ENCODE measurements at places on chromosomes 6 and 20.

- DNase-seq: no peak
These were observed 29.0 kb upstream of the OPN5 start for GRCh38 chr6:47752801-47753200.

- DNase-seq: no peak
These were observed 1.3 kb downstream of the ZNF76 start for GRCh38 chr6:35260591-35261570.

- DNase-seq: no peak
These were observed 7.0 kb downstream of the TMEM200A start for GRCh38 chr6:130372786-130373185.

DNA sequence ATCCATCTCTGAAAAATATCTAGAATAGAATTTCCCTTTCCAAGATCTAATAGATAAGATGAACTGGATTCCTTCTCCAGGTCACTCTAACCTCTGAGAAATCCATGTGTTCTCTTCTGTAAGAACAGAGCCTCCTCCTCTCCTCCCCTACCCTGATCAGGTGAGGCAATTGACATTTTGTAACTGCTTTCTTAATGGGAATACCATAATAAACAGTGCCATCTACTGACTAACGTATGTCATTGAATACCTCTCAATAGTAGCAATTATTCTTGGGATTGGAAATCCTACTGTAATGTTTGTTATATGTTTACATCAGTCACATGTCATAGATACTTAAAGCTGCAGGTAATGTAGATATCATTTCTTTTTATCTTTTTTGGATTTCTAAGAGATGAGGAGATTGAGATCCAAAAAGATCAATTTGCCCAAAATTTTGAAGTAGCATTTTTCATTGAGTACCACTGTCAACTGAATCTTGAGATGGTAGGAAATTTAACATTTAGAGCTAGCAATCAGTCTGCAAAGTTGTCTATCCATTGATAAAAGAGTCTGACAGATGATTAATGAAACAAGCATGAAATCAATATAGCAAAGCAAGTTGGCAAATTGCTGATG is 365.8 kb upstream of the HSF2 start:
- DNase-seq: no peak

GRCh38 chr6:158905277-158905676 is 86.1 kb upstream of the EZR start:
- DNase-seq: no peak

DNA sequence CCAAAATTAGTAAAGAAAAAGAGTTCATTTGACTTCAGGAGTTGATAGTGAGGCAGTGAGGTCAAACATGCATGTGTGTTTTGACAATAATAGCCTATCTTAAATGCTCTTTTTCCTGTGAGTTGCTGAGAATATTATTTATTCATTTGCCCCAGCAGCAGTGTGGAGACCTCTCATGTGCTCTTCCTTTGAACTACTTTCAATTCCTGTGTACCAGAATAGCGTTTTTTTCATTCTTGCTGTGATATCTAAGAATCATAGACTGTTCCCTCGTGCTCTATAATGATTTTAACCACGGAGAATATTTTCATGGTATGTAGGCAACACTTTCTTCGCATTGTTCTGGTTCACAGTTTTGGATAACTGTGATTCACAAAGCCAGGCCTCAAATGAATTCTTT is 5.2 kb downstream of the CDYL start:
- DNase-seq: no peak

DNA sequence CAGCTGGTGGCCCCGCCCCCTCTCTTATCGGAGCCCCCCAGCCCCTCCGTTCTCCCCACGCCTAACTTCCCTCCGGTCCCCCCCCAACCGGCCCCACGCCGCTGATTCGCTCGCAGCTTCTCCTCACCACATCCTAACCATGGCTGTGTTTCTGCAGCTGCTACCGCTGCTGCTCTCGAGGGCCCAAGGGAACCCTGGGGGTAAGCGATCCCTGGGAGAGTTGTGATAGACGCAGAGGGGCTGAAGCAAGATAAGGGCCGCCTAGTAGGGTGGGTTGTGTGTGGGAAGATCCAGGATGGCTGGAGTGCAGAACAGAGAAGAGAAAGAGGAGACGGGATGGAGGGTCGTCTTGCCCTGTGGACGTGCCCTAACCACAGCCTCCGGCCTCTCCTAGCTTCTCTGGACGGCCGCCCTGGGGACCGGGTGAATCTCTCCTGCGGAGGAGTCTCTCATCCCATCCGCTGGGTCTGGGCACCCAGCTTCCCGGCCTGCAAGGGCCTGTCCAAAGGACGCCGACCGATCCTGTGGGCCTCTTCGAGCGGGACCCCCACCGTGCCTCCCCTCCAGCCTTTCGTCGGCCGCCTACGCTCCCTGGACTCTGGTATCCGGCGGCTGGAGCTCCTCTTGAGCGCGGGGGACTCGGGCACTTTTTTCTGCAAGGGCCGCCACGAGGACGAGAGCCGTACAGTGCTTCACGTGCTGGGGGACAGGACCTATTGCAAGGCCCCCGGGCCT is at the start of gene MPIG6B:
TSS of gene MPIG6B (plus strand) at position 129 of the 735 bp plus-strand sequence. CDS start at position 140, 11 bp downstream.
- no peak for DNase-seq

Measured in right hindlimb (tissue), 1 donor.